ENCODE measurements at places on chromosomes 6 and 20.

- DNase-seq = no peak
Observed at GRCh38 chr6:31718265-31718664, 3.1 kb downstream of the LY6G6D start.

DNA sequence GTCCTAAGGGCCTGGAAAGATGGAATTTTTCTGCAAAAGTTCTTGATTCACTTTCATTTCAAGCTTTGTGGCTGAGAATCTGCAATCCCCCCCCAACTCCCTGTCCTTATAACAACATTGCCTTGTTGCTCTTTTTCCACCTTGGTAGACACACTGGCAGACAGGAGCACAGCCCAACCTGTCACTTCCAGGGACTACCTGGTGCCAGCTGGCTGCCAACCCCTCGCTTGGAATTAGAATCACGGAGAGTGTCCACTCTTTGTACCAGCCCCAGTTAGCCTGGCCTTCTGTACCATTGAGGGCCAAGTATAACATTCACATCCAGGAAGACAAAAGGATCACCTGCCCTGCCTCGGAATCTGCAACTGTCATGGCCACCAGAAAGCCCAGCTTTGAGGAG, 74.7 kb downstream of the POPDC3 start:
- DNase-seq = no peak

DNA sequence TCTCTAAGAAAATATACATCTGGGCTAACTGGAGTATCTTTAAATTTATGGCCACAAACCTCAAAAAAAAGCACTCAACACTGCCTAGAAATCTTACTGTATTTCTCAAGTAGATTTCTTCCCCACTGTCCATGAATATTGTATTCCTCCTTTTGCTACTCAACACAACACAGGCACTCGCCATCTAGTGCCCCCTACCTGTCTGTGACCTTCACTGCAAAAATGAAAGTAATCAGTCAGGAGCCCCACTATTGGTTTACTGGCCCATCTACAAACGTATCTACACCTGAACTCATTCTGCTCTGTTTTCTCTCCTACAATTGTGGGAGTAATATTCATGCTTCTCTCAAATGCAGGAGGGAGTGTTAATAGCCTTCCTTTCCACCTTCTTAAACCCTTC, 58.3 kb downstream of the LY86 start:
- no peak for DNase-seq

DNA sequence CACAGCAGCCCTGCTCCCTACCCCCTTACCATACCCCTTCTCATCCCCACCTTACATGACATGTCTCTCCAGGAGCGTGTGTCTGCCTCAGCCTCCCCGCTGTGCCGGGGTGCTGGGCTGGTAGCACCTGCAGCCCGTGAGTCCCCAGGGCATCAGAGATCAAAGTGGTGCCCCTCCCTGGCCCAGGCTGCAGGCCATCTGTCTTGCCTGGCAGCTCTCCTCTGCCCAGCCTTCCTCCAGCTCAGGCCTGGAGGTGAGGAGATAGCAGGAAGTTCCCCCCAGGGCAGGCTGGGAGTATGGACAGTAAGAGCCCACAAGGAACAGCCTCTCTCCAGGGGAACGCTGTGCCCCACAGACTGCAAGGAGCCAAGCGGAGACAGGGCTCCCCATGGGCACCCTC, 35.3 kb downstream of the GRM4 start:
- DNase-seq = no peak

DNA sequence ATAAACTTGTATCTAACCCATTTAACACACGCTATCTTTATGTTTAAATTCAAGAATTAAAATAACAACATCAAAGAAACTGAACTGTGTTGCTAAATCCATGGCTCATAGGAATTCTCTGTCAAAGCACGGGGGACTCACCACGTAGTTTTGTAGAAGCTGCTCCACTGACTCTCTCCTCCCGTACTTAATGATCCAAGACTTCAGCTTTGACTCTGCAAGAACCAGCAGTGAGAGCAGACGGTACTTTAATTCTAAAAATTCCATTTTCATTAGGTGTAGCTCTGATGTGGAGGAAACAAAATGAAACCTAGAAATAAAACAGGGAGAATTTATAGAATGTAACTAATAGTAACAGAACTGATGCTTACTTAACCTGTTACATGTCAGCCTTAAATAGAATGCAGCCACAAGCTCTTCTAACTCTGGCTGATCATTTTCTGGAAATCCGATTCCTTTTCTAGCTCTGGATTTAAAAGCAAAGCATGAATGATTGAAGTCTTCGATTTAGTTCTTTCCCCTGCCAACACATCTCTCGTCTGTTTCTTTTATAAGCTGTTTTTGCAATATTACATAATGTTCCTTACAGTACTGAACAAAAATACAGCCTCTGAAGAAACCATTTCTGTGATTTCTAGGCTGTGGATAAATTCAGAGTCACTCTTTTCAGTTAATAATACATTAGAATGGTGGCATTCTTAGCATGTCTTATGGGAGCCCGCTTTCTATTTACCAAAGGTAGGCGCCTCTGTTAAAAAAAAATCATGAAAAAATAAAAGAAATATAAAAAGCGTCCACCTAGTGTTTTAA, 165.5 kb downstream of the SYNE1 start:
- DNase-seq = no peak

GRCh38 chr6:119028091-119028490, 50.4 kb downstream of the FAM184A start:
- no peak for DNase-seq

GRCh38 chr6:135236732-135237131, 55.6 kb downstream of the MYB start:
- DNase-seq = no peak

GRCh38 chr6:36688063-36688738, 9.4 kb upstream of the RAB44 start:
- DNase-seq = no peak

DNA sequence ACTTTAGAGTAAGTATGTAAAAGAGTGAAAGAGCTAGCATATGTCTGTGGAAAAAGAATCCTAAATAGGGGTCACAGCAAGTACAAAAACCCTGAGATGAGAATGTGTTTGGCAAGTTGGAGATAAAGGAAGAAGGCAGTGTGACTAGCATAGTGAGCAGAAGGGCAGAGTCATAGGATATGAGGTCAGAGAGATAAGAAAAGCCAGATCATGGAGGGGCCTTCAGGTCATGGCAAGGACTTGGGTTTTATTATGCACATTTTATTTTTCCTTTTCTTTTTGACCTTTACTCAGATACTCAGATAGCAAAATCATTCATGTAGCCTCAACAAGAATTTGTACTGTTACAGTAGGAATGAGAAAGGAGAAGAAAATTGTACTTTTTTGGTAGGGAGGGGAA, 138.0 kb downstream of the GJA1 start:
- no peak for DNase-seq

DNA sequence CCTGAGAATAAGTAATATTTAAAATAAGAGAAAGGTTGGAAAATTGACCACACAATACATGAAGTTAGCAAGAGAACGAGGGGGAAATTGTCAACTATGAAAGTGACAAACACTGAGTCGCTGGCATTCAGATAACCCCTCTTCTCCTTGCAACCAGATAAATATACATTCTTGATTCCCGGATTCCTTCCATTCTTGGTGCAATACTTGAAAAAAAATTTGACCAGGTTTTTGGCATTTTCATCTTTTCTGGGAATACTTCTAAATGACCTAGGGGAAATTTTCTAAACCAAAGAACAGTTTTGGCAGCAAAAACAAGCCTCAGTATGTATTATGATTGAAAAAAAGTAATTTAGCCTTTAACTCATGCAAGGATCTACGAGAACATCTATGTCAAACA, 164.0 kb downstream of the PDE7B start:
- DNase-seq = no peak

- DNase-seq = no peak
Observed at GRCh38 chr6:94751641-94752329, 825.5 kb upstream of the MANEA start.

GRCh38 chr6:130955755-130956154, 107.3 kb downstream of the EPB41L2 start:
- DNase-seq = no peak

GRCh38 chr6:37665304-37665703, 32.4 kb downstream of the MDGA1 start:
- no peak for DNase-seq

DNA sequence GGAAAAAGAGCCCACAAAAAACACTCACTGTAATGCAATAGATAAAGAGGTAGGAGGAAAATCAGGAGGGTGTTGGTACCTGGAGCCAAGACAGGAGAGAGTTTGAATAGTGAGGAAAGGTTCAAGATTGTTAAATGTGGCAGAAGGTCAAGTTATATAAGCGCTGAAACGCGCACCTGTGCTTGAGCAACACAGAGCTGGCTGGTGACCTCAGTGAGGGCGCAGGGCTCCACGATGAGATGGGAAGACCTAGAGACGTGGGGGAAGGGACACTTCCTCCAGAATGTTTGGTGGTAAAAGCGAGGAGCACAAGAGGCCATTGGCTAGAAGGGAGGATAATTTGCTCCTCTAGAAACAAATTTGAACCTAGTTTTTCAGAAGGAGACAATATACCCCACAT, 4.2 kb upstream of the PPP1R14C start:
- no peak for DNase-seq

DNA sequence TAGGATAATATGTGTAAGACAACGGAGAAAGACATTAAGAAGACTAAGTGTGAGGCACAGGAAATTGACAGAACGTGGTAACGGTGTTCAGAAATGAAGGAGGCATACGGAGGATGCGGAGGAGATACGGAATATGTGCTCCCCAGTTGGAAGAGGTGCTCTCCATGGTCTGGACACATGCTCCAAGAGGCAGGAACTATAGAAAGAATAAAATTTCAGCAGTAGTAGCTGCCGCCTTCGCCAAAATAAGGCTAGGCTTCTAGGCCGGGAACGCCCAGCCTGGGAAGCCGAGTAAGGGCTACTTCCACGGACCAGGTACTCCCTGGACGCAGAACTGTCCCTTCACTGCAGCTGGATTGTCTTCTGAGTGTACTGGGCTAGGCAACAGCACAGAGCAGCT, 7.4 kb downstream of the MAFB start:
- no peak for DNase-seq

GRCh38 chr6:14286634-14287428, 169.3 kb downstream of the CD83 start:
- DNase-seq = no peak

- DNase-seq = no peak
Observed at GRCh38 chr6:96110878-96111277, 95.1 kb downstream of the FUT9 start.

- peak; percentile 62 for DNase-seq
Observed at GRCh38 chr20:50304923-50305635, 114.4 kb downstream of the CEBPB start.

DNA sequence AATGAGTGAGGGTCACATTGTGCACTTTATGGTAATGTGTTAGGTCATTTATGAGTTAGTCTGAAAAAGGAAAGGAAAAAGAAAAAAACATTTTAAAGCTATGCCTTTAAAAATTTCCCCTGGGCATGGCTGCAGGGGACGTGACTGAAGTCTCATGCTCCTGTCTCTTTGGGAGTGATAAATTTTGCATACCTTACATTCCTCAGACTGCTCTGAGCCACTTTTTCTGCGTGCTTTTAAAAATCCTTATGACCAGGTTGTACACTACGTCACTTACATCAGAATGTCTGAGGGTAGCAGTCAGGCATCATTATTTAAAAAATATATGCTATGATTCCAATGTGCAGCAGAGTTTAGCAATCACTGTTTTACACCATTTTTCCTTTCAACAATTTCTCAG, 121.2 kb downstream of the RFPL4B start:
- DNase-seq = no peak

- DNase-seq = peak; percentile 26
Observed at GRCh38 chr6:6315660-6316059, 4.8 kb downstream of the F13A1 start.

- DNase-seq = no peak
Observed at GRCh38 chr6:107540465-107540857, 50.5 kb downstream of the SOBP start.

- peak; percentile 85 for DNase-seq
Observed at GRCh38 chr20:25525867-25526266, 59.5 kb downstream of the NINL start.

DNA sequence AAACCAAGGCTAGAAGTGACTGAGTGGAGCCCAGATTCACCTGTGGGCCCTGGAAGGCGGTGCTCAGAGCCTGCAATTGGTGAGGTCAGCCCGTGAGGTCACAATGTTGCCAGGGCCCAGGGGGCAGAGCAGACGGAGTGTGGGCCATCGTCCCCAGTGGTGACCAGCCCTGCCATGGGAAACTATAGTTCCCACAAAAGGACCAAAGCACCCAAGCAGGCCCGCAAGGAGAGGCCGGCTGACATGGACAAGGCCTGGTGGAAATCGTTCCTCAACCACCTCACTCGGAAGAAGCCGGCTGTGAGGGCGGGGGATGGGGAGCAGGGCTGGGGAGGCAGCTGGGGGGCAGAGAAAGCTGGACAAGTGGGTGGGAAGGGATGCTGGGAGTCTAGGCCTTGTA, at the start of gene C20orf144:
TSS of gene C20orf144 (plus strand) at position 156 of the 400 bp plus-strand sequence. CDS start at position 175, 19 bp downstream.
- no peak for DNase-seq

GRCh38 chr20:43836790-43837189, 77.9 kb upstream of the TOX2 start:
- DNase-seq = no peak

GRCh38 chr6:142550310-142551063, 248.7 kb downstream of the ADGRG6 start:
- DNase-seq = no peak

GRCh38 chr6:20877008-20877937, 343.0 kb downstream of the CDKAL1 start:
- peak; percentile 94 for DNase-seq

DNA sequence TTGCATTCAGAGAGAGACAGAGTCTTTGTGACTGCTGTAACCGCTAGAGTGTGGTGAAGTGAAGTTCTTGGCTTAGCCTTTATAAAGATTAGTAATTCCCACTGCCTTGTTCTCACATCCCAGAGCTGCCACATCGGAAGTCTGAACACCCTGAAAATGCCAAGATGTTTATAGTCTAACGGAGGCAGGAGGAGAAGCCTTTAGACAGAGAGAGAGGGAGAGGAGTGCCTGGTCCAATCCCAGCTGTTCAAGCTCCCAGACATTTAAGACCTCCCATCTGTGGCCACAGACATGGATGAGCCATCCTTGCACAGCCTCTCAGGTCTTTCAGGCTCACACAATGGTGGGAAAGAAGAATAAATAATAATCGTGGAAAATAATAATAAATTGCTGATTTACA, 1422.8 kb upstream of the EYS start:
- DNase-seq = no peak

DNA sequence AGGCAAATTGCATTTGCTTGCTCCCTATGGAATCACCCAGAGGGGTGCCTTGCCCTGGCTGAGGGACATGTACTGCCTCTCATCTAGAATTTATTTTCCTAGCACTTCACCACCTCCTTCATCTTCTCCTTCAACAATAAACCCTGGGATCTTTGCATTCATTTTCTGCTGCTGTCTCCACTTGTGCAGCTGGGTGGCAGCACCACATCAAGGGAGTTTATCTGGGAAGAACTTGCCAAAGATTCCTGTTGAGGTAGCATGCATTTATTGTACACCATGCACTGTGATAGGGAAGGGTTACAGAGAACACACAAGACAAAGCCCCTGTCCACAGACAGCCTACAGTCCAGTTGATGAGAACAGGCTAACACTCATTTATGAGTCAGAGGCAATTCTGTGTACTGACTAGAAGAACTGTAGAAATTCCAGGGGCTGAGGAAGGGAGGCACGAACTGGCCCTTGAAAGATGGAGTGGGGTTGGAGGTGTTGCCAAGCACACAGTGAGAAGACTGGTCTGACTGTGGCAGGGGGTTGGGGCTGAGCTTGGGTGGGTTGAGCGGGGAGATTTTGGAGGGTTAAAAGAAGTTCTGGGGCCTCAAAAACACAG, 17.5 kb downstream of the C20orf173 start:
- no peak for DNase-seq
